ENCODE measurements at places on chromosomes 4 and X.

GRCh38 chrX:39616098-39616729 lies 481.5 kb downstream of the BCOR start:
- no peak for DNase-seq

DNA sequence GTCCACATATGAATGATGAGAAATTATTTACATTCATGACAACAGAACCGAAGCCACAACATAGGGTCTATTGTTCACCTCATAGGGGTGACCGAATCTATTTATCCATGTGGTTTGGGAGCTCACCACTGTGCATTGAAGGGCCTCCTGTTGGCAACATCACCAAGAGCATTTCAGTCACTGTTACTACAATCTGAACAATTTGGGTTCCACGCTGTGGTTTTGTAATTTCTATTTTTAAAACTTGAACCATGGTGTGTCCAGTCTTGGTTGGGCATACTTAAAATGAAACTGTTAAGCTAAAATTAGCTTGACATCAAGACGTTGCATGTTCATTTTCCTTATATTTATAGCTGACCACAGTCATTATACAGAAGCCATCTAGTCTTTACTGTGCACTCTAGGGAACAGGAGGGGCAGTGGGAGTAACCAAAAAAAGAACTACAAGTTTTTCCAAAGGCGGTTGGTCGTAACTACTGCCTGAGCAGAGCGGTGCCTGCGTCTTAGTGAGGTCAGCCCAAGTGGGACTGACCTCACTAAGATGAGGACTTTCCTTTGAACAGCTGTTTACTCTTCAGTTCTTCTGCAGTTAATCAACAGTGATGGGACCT lies 192.1 kb downstream of the SPRY1 start:
- peak; percentile 9 for DNase-seq

GRCh38 chr4:87843936-87844335 lies 11.2 kb downstream of the MEPE start:
- DNase-seq, result peak; percentile 74

DNA sequence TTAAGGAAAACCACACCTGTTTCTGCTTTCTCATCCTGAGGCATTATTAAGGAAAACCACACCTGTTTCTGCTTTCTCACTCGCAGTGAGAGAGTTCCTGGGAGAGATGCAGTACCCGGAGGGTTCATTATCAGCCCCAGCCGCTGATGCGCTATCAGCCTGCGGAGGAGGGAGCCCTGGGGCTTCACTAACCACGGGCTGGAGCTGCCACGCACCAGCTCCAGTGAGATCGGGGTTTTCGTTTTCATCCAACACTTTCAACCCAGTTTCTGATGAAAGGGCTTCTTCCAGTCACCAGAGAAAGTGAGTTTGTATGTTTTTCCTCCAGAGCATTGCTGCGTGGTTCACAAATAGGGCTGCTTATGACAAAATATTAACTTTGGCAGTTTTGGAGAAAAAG lies 93.2 kb upstream of the PRKX start:
- no peak for DNase-seq

GRCh38 chrX:46180258-46180687 lies 364.9 kb downstream of the ZNF674 start:
- no peak for DNase-seq

- no peak for DNase-seq
These were observed 32.9 kb downstream of the GPM6A start for GRCh38 chr4:175779081-175779620.

DNA sequence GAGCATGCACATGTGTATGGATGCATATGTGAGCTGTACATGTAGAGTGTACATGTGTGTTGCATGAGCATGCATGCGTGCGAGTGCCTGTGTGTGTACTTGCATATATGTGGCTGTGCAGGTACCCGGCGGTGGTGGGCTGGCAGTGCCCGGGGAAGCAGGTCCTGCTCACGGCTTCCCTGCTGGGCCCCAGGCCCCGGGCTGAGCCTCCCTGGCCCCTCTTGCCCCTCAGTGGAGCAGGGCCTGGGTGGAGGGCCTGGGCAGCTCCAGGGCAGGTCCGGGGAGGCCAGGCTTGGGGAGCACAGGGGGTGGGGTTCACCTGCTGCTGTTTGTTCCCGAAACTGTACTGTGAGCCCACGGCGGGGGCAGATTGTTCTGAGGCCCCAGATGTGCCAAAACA lies 9.4 kb downstream of the NAT8L start:
- DNase-seq, result no peak

GRCh38 chr4:117063961-117064696 lies 21.2 kb downstream of the TRAM1L1 start:
- no peak for DNase-seq

- DNase-seq, result peak; percentile 40
These were observed 7.8 kb downstream of the GATB start for GRCh38 chr4:151753056-151753455.

DNA sequence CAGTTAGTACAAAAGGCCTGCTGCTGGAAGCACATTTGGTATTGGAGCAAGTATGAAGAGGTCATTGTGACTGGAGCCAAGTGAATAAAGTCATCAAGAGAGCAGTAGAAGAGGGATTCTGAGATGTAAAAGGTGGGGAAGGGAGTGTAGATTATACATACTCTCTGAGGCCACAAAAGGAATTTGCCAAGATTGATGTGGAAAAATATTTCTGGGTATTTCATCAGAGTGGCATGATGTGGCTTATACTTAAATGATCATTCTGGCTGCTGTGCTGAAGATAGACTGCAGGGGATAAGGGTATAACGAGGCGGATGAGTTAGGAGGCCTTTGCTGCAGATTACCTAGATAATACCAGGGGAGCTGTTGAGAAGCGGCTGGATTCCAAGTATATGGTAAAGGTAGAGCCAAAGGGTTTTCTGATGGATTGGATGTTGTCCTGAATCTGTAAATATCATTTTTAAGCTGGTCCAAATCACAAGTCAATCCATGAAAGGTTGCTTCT lies 231.8 kb upstream of the AGA start:
- no peak for DNase-seq

GRCh38 chrX:39730662-39731329 lies 367.0 kb downstream of the BCOR start:
- peak; percentile 68 for DNase-seq
